ENCODE measurements at places on chromosomes 2 and 18.
A peak's percentile ranks its signal among the peaks of the same experiment; 100 is the strongest.

- no peaks in the 10 kb centered on the region for H3K27me3 ChIP-seq
- H3K36me3 ChIP-seq, result no peaks in the 10 kb centered on the region
- no peak overlapping the region for H3K4me3 ChIP-seq
- no peaks in the 10 kb centered on the region for H3K4me1 ChIP-seq
- H3K27ac ChIP-seq, result no peak overlapping the region
- no peak for DNase-seq
Measured at GRCh38 chr18:46369323-46369722, 265.1 kb downstream of the HAUS1 start.

- H3K4me1 ChIP-seq, result no peaks in the 10 kb centered on the region
- no peaks in the 10 kb centered on the region for H3K27me3 ChIP-seq
- no peak overlapping the region for H3K4me3 ChIP-seq
- DNase-seq, result no peak
- H3K36me3 ChIP-seq, result no peaks in the 10 kb centered on the region
Measured at GRCh38 chr18:71036783-71037182, 747.9 kb downstream of the SOCS6 start.

DNA sequence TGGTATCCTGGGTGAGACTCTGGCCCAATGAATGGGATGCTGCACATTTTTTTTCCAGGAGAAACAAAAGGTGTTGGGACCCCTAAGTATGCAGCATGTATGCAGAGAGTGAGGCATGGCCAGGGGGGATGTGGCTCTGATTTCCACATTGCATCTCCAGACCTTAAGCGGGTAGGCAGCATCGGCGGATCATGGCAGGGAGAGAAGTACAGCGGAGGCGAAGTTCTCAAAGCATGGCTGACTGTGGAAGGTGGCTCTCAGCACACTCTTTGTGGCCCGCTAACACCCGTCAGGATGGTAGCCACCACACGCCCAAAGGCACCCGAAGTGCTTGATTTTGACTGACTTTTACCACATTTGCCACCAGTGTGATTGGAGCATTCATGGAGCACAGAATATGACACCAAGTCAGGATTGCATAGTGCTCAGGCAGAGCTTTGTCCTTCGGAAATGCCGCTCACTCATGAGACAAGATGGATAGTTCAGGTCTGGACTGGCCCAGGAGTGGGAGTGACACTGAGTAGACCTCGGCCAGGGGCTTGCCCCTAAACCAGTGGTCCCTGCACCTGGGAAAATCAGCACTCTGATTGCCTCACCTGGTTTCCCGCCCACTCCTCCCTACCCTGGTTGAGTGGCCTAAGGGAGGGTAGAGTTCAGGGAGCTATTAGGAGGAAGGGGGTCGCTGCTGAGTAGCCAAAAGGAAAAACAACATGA, 14.2 kb downstream of the INPP4A start:
- H3K36me3 ChIP-seq, result peaks cover 24% of the 10 kb centered on the region
- H3K27me3 ChIP-seq, result no peaks in the 10 kb centered on the region
- H3K4me1 ChIP-seq, result peaks cover 90% of the 10 kb centered on the region
- peak overlapping the region; percentile 99 for H3K27ac ChIP-seq
- DNase-seq, result no peak
- H3K4me3 ChIP-seq, result no peak overlapping the region

DNA sequence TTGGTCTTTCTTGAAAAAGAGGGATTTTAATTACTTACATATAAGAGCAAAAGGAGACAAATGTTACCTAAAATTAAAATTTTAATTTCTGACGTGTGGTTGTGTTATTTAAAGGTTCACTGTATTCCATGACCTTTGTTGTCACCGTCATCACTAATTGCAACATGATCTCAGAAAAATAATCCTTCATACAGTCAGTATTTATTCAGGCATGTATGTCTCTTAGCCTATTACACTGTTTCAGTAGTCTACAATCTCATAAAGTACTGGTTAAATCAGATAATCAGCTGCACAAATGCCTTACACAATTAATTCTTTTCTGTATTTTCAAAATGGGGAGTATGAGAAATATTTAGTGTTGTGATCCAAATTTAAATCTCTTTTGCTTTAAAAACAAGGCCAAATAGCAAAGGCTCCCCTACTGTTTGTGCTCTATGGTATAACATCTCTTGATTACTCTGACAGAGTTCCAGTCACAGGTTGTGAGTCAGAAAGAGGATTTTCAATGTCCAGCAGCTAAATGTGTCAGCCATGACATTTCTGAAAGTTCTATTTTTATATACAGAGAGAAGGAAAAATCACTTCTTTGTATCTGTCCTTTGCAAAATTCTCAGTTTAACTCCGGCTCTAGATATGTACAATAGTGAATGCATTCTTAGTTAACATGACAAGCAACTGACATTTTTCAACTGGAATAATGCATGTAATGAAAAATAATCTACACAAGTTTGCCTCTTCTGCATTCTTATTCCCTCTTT, 184.0 kb downstream of the FIGN start:
- no peak for DNase-seq
- no peaks in the 10 kb centered on the region for H3K36me3 ChIP-seq
- H3K27me3 ChIP-seq, result no peaks in the 10 kb centered on the region
- no peak overlapping the region for H3K4me3 ChIP-seq
- H3K27ac ChIP-seq, result no peak overlapping the region

DNA sequence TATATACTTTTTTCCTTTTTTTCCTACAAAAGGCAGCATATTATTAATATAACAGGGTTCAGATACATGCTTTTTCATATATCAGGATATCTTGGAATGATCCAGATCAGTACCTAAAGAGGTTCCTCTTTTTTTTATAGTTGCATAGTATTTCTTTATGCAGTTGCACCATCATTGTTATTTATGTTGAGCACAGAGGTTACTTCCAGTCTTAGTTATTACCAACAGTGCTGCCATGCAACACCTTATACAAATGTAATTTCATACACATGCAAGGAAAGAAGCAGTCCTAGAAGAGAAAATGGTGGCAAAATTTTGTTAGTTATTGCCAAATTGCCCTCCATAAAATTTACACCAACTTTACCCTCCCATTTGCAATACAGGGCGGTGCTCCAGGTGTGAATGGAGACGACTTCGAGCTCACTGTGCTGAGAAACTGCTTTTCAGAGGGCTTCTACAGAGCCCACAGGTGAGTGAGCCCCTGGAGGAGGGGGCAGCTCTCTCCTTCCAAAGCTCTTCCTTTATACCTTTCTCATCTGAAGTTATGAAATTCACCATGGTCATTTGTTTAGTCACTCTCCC, 30.0 kb upstream of the KCMF1 start:
- DNase-seq, result no peak
- H3K27me3 ChIP-seq, result no peaks in the 10 kb centered on the region
- H3K27ac ChIP-seq, result no peak overlapping the region
- H3K4me1 ChIP-seq, result peaks cover 78% of the 10 kb centered on the region
- peaks cover 35% of the 10 kb centered on the region for H3K36me3 ChIP-seq

DNA sequence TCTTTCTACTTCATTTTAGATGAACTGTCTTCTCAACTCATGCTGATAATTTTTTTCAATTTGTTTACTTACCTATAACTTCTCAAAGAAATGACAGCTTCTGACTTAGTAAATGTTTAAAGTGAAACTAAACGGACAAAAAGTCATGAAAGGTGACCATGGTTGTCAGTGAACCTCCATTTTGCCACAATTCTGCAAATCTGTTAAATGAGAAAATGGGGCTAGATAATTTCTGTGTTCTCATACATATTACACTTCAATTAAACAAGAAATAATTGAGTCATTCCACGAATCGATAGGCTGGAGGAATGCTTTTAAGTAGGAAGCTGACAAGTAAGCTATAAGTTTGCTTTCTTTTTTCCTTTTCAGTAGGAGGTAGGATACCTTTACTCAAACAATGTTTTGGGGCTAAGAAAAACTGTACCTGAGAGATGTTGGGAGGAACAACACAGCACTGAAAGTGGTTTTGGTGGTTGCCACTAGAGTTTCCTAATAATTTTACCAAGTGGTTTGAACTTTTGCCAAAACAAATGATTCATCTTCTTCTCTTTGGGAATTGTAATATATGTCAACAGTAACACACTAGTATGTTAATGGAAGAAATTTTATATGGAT, 17.1 kb downstream of the DYNAP start:
- no peak for DNase-seq
- no peak overlapping the region for H3K4me3 ChIP-seq
- H3K27me3 ChIP-seq, result no peaks in the 10 kb centered on the region
- H3K36me3 ChIP-seq, result no peaks in the 10 kb centered on the region
- H3K4me1 ChIP-seq, result no peaks in the 10 kb centered on the region

DNA sequence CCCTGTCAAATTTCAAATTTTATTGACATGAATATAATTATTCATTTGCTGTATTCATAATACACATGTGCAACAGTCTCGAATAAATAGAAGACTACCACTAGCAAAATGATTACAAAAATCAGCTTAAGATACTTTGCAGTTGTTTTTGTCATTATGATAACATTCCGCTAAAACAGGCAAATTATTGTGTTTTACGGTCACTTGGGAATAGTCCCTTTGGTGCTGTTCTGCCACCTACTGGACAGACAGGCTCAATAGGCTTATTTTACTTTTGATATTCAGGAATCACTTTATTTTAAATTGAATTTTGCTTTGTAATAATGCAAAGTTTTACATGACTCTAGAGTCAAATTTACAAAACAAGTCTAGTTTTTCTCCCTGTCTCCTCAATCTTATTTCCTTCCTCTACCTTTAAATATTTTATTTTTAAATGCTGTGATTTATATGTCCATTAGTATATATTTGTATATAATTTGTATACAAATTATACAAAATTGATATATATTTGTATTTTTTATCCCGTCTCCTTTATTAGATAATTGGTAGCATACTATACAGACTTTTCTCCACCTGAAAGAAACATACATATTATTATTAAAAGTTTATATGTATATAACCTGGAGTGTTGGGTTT, 456.3 kb downstream of the DLGAP1 start:
- no peaks in the 10 kb centered on the region for H3K4me1 ChIP-seq
- H3K36me3 ChIP-seq, result no peaks in the 10 kb centered on the region
- H3K27ac ChIP-seq, result no peak overlapping the region
- DNase-seq, result peak; percentile 48
- no peak overlapping the region for H3K4me3 ChIP-seq
- peaks cover 9% of the 10 kb centered on the region for H3K27me3 ChIP-seq

GRCh38 chr2:54432251-54433015, 23.7 kb upstream of the SPTBN1 start:
- no peak overlapping the region for H3K4me3 ChIP-seq
- no peak overlapping the region for H3K27ac ChIP-seq
- no peaks in the 10 kb centered on the region for H3K27me3 ChIP-seq
- no peaks in the 10 kb centered on the region for H3K36me3 ChIP-seq
- no peak for DNase-seq

- peak overlapping the region; percentile 86 for H3K27ac ChIP-seq
- H3K36me3 ChIP-seq, result peaks cover 2% of the 10 kb centered on the region
- peak overlapping the region; percentile 48 for H3K4me3 ChIP-seq
- peaks cover 58% of the 10 kb centered on the region for H3K4me1 ChIP-seq
Measured at GRCh38 chr2:69683170-69683971, 39.8 kb upstream of the AAK1 start.

DNA sequence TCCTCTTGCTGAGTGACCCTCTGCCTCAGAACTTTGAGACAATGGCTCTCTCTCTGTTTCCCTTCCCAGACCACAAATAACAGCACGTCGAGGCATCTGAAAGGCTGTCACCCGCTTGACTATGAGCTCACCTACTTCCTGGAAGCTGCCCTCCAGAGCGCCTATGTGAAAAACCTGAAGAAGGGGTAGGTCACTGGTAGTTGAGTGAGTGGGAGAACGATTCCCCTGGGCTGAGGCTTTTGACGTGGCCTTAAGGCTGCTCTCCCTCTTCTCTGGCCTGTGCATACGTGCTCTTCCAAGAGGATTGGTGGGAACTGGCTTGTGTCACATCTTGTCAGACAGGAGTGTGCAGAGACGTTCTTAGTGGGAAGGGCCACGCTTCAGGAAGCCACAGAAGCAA, 63.1 kb upstream of the MCFD2 start:
- peak overlapping the region; percentile 92 for H3K27ac ChIP-seq
- H3K27me3 ChIP-seq, result no peaks in the 10 kb centered on the region
- peak; percentile 74 for DNase-seq
- H3K4me1 ChIP-seq, result peaks cover 58% of the 10 kb centered on the region
- H3K4me3 ChIP-seq, result peak overlapping the region; percentile 65

DNA sequence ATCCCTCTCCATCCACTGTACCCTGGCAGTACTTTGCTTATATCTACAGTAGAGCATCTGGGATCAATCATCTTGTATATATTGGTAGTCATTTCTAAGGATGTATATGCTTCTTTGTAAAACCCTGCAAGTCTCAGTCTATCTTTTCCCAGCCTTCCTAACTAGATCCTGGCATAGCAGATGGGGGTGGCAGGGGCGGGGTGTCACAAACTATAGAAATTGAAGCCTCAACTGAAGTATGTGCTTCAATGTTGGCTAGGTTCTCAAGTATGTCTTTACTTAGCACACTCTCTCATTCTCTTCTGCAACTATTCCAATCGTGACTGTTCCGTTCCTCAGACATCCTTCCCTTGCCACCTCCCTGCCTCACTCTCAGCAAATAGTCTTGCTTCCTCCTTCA, 30.1 kb upstream of the AGPS start:
- H3K4me1 ChIP-seq, result no peaks in the 10 kb centered on the region
- H3K4me3 ChIP-seq, result no peak overlapping the region
- no peaks in the 10 kb centered on the region for H3K27me3 ChIP-seq
- no peaks in the 10 kb centered on the region for H3K36me3 ChIP-seq
- no peak for DNase-seq
- H3K27ac ChIP-seq, result no peak overlapping the region

DNA sequence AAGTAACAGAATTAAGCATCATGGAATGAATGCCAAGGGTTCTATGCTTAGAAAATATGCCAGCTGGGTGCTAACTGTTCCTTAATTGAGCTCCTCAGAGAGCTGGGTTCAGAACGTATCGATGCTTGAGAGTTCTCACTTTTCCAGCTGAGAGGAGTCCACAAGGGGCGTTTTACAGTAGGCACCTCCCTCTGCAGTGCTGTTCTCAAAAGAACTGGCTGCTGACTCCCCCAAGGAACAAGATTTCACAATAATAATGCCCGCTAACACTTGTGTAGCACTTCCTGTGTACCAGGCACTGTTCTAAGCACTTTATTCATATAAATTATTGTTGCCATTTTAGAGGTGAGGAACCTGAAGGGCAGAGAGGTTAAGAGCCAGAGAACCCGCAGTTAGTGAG, 18.1 kb upstream of the TMEM237 start:
- no peak for DNase-seq
- no peaks in the 10 kb centered on the region for H3K36me3 ChIP-seq
- H3K27ac ChIP-seq, result no peak overlapping the region
- no peak overlapping the region for H3K4me3 ChIP-seq
- no peaks in the 10 kb centered on the region for H3K4me1 ChIP-seq

Data from activated CD8-positive, alpha-beta T cell treated with anti-CD3 and anti-CD28 coated beads for 36 hours (primary cell).